ENCODE measurements at places on chromosomes 13 and 19. TPM values are rescaled to one million over a fixed set of nuclear protein-coding genes. Genes with fewer than 3 reads are reported as not detected.

The LCP1 gene
- 10.6 TPM for polyA plus RNA-seq

The SLC6A16 gene
- 2.9 TPM for polyA plus RNA-seq

The RHPN2 gene
- 18.5 TPM for polyA plus RNA-seq

The CFAP97D2 gene
- polyA plus RNA-seq, result not detected

The OLFM4 gene
- 0.46 TPM for polyA plus RNA-seq

The SAMD4B gene
- polyA plus RNA-seq, result 108 TPM

DNA sequence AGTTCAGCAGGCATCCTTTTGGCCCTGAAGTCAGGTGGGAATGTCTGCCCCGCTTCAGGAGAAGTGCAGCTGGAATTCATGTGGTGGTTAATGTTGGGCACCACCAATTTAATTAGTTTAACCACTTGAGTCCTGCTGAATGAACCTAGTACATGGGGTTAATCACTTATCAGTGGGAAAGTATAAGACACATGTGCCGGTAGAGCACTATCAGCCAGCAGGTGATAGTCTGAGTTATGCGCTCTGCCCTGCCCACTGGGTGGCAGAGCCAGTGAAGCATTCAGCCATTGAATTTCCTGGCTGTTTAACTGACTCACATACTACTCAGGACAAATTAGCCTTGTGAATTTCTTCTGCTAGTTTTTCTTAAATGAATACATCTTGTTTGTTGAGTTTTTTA, 789.7 kb upstream of the PRR20A start:
- no peak for DNase-seq

- DNase-seq, result no peak
Observed at GRCh38 chr19:3039125-3039524, 10.0 kb upstream of the TLE2 start.

DNA sequence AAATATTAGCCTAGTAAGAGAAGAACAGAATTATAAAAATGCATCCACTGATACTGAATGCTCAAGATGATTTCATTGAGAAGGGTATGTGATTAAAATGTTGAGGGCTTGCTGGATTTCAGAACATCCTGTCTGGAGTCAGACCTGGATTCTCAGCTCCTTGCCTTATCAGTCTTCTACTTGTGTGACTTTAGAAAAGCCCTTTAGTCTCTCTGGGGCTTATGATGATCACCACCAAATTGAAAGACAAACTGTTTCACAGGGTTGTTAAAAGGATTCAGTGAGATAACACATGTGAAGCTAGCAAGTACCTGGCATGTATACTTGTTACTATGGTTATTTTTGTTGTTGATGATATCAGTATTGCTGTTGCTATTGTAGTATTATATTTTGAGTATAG, 118.4 kb downstream of the GPC6 start:
- no peak for DNase-seq

- DNase-seq, result no peak
Observed at GRCh38 chr19:43371909-43372308, 18.4 kb downstream of the CD177 start.

DNA sequence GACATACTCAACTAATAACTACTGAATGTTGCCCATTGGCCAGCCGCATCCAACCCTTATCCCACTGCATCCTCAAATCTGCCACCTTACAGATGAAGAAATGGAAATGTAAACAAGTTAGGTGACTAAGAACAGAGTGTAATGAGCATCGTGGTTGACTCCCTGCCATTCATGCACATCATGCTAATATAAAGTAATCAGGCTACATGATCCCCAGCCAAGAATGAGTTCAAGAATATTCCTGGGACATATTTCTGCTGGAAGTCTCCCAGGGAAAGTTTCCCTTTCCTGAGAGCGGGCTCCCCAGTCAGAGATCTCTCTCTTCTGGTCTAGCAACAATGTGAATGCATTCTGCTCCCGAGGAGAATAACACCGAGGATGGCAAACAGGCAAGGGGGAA, 55.9 kb upstream of the SERP2 start:
- DNase-seq, result no peak

DNA sequence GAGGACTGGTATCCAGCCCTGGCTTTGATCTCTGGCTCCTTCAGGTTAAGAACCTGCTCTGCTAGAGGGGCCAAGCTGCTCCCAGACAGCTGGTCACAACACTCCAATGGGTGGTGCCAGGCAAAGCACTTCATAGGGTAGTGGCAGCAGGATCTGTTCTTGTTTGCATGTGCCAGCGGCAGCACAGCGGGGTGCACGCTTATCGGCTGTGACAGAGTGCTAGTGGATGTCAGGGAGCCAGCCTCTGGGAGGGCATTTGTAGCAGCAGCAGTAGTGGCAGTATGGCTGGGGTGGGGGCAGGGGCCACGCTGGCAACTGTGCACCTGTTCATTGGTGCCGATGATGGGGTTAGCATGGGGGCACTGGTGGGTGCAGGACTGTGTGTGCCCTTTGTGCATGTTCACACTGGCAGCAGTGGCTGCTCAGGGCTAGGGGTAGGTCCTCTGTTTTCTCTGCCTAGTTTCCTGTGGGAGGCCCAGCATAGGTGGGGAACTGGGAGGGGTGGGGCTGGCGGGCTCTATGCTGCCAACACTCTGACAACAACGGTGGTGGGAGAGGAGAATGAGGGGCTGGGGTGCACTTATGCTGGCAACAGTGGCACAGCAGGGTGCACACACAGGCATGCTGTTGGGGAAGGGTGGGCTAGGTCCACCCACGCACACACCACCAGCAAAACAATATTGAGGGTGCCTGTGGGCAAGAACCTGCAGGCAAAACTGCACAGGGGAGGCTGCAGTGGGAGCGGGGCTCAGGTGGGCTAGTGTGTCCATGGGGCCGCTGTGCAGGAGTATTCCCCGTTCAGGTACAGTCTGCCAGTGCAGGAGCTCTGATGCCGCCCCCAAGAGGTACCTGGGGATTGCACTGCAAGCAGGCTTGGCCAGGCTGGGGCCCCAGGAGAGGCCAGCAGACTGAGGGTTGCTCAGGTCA, 19.3 kb downstream of the AP1M1 start:
- no peak for DNase-seq

DNA sequence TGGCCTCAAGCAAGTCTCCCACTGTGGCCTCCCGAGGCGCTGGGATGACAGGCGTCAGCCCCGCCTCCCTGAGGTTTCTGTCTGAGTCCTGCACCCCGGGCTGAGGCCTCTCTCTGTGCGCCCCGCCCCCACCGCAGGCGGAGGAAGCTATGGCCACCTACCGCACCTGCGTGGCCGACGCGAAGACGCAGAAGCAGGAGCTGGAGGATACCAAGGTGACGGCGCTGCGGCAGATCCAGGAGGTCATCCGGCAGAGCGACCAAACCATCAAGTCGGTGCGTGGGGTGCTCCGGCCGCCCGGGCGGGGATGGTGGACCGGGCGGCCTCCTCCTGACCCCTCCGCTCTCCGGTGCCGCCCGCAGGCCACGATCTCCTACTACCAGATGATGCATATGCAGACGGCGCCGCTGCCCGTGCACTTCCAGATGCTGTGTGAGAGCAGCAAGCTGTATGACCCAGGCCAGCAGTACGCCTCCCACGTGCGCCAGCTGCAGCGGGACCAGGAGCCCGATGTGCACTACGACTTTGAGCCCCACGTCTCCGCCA, 12.7 kb downstream of the ARHGAP45 start:
- no peak for DNase-seq

GRCh38 chr13:111031531-111031961, 83.6 kb upstream of the ARHGEF7 start:
- no peak for DNase-seq

DNA sequence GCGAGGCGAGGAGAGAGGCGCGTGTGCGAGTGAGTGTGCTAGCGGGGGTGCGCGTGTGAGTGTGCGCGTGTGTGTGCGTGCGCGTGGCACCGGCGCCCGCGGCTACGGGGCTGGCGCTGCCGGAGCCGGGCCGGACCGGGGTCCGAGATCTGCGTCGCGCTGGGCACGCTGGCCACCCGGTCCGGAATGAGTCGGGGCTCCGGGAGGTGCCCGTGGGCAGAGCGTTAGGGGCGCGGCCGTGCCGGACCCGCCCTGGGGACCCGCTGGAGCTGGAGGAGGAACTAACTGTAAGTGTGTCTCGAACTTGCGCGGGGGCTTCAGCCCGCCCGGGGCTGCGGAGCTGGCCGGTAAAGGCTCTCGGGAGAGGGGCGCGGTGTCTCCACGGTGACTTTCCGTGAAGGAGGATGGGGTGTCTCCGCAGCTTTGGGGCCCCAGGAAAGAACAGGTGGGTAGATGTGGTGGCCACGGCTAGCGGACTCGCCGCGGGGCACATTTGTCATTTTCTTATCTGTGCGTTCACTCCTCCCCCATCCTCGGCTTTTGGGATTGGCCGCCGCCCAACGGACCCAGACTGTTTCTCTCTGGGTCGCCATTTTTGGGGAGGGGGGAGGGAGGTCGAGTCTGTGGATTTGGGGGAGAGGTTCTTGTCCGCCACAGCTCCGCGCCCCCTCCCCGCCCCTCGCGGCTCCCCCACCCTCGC, 10.1 kb upstream of the SOX1 start:
- DNase-seq, result no peak

DNA sequence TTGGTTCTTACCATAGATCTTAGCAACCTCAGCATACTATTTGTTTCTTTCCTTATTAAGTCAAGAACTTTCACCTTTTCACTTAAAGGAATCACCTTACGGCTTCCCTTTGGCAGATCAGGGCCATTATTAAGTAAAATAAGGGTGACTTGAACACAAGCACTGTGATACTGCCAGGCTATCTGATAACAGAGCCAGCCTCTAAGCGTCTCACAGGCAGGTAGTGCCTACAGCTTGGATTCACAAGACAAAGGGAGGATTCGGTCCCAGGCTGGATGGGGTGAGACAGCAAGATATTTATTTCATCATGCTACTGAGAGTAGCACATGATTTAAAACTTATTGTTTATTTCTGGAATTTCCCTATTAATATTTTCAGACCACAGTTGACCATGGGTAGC, 218.6 kb downstream of the FOXO1 start:
- no peak for DNase-seq

GRCh38 chr13:59963827-59964226, 199.9 kb downstream of the DIAPH3 start:
- no peak for DNase-seq

DNA sequence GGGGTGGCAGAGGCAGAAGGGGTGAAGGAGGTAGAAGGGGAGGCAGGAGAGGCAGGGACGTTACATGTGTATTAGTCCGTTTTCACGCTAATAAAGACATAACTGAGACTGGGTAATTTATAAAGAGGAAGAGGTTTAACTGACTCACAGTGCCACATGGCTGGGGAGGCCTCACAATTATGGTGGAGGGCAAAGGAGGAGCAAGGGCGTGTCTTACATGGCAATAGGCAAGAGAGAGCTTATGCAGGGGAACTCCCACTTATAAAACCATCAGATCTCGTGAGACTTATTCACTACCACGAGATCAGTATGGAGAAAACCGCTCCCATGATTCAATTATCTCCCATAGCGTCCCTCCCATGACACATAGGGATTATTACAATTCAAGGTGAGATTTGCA, 19.0 kb upstream of the ACOD1 start:
- DNase-seq, result no peak

Data from right renal pelvis (tissue), 4 donors.